Stimulated activated CD4-positive, alpha-beta T cell treated with anti-CD3 and anti-CD28 coated beads, Interleukin-15, amount 100 ng/mL, for 24 hours (primary cell): ENCODE measurements at places on chromosomes 5 and 9.
A peak's percentile ranks its signal among the peaks of the same experiment; 100 is the strongest.

GRCh38 chr5:54257366-54258118, 52.8 kb downstream of the ARL15 start:
- no peak for DNase-seq

- DNase-seq = no peak
Measured at GRCh38 chr5:61440596-61440995, 108.5 kb downstream of the ZSWIM6 start.

DNA sequence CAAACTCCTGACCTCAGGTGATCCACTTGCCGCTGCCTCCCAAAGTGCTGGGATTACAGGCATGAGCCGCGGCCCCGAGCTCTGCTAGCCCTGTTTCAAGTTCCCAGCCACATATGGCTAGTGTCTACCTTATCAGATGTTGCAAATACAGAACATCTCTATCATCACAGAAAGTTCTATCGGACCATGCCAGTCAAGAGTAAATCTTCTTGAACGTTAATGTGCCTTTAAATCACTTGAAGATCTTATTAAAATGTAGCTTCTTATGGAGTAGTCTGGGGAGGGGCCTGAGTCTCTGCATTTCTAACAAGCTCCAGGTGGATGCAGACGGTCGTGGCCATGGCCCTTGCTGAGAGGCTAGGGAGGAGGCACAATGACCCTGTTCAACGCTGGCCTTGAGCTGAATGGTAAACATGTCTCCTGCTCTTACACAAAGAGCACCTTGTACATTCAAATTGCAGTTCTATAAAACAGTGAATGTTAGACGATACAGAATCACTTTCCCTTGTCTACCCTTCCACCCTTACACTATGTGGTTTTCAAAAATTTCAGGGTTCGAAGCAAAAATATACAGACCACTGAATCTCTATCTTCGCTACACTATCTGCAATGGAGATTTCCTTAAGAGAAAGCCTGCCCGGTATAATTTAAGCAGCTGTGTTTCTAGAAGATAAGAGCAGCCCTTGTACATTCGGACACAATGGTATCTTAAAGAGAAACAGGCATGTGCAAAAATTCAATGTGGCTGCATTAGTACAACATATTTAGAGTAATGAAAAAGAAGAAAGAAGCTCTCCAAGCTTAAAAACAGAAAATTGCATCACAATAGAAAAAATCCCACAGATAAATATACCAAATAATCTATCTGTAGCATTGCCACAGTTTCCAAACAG, 114.1 kb downstream of the FRMD3 start:
- DNase-seq = no peak

DNA sequence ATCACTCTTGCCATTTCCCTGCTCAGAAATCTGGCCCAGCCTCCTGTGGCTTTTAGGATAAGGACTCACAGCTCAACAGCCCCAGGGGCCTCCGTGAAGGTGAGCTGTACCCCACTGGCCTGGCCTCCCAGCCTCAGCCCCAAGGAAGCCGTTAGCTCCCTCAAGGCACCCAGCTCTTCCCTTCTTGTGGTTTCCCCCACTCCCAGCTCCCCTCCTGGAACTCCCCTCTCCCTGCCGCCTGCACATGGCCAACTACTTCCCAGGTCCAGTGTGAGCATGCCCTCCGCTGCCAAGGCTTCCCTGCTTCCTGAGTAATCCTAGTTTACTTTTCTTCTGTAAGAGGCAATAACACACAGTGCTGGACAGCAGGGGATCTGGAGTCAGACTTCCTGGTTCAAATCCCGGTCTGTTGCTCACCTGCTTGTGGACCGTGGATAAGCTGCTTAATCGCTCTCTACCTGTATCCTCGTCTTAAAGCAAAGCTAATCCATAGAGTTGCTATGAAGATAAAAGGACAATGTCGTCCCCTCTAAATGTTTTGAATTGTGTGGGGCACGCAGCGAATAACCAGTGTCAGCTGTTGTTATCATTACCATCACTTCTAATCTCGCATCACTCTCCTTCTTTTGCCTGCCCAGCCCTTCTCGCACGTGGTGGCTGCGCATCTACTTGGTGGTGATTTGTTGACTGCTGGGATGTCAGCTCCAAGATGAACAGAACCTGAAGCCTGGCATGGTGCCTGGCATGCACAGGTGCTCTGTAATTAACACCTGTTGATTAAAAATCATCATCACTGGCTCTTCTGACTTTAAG, 86.6 kb downstream of the C5orf15 start:
- DNase-seq = no peak

GRCh38 chr9:130107234-130107861, 53.6 kb downstream of the GPR107 start:
- DNase-seq = peak; percentile 91

- peak; percentile 88 for DNase-seq
Measured at GRCh38 chr9:120877276-120878034, 467 bp upstream of the PHF19 start.

GRCh38 chr9:113223963-113224362, 2.6 kb downstream of the SLC31A1 start:
- no peak for DNase-seq

GRCh38 chr5:170681013-170681433, 102.5 kb upstream of the GABRP start:
- peak; percentile 67 for DNase-seq

DNA sequence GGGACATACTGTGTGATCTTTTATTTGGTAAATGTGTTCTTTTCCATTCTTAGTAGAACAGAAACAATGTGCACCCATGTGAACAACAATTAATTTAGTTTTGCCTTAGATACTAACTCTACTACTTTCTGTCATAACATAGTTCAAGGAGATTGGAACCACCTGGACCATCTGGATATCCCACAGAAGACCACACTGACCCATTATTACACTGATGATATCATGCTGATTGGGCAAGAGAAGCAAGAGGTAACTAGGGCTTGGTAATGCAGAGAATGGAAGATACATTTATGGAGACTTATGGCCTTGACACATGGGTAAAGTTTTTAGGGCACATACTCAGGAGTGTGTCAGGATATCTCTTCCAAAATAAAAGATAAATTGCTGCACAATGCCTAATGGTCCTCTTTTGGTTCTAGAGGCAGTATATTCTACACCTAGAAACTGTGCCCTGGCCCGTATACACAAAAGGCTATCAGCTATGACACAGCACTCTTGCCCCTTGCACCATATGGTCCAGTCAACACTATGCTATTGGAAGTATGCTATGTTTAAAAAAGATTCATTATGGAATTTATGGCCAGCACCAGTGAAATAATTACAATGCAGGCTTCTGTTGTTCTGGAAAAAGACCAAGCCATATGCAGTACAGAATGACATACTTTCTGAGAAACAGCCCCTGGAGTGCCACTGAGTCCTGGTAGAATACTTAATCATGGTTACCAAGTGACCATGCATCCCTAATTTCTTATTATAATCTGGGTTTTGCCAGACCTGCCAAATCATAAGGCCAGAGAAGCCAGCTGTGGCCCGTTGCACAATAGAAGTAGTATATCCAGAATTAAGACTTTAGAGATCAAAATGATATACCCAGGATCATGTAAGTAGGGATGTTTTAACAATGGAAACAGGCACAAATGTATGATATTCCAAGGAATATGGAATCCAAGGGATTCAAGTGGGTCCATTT, 41.6 kb upstream of the MROH2B start:
- DNase-seq = no peak

- no peak for DNase-seq
Measured at GRCh38 chr9:69195668-69196067, 21.6 kb downstream of the TJP2 start.

DNA sequence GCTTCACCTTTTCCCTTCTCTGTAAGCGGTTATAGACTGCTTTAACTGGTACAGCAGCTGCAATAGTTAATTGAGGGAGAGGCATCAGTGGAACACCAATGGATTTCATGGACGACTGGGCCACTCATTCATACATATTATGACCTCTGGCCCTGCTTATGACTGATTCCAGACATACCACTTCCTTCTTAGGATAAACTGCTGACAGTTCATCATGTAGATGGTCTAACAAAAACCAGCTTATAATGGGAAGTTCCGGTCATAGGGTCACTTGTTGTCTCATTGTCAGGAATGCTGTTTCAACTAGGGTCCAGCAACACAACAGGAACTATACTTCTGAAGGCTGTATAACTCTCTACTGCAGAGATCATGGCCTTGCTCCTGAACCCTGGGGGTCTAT, 265.2 kb upstream of the RASA1 start:
- no peak for DNase-seq

- DNase-seq = no peak
Measured at GRCh38 chr5:175032741-175033151, 308.4 kb downstream of the MSX2 start.

DNA sequence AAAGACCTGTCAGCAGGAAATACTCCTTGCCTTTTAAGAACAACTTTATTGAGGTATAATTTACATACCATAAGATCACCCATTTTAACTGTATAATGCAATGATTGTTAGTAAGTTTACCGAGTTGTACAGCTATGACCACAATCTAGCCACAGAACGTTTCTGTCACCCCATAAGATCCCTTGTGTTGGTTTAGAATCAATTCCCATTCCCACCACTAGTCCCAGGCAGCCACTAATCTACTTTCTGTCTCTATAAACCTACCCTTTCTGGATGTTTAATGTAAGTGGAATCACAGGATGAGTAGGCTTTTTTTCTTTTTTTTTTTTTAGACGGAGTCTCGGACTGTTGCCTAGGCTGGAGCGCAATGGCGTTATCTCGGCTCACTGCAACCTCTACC, 4.4 kb downstream of the GPR107 start:
- no peak for DNase-seq

DNA sequence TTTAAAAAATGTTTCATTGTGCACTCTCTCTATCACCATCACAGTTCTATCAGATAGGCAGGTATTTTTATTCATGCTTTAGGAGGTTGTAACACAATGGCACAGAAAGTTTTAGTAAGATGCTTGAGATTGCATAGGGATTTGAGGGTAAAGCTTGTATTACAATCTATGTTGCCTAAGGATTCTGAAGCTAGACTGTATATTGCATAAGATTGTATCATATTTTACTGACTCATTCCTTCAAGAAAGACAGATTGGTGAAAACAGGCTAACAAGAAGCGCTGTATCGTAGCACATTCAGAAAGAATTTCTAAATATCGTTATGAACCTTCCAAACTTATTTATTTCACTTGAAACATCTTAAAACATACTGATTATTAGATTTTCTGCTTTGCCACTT, 577.7 kb downstream of the EBF1 start:
- DNase-seq = no peak

DNA sequence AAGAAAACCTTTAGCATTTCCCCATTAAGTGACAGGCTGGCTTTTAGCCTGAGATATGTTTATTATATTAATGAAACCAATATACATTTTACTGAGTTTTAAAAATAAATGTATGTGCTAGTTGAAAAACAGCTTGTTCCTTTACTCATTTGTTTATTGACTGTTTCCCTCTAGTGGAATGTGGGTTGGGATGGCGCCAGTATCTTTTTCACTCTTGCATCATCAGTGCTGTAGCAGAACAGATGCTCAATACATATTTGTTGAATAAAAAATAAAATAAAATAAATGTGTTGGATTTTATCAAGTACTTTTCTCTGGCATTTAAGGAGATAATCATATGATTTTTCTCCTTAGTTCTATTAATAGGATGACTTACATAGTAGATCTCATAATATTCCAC, 43.0 kb downstream of the FSTL4 start:
- no peak for DNase-seq

- no peak for DNase-seq
Measured at GRCh38 chr5:124132843-124133242, 613.6 kb downstream of the ZNF608 start.

GRCh38 chr9:108766626-108767161, 89.1 kb downstream of the ACTL7B start:
- no peak for DNase-seq

DNA sequence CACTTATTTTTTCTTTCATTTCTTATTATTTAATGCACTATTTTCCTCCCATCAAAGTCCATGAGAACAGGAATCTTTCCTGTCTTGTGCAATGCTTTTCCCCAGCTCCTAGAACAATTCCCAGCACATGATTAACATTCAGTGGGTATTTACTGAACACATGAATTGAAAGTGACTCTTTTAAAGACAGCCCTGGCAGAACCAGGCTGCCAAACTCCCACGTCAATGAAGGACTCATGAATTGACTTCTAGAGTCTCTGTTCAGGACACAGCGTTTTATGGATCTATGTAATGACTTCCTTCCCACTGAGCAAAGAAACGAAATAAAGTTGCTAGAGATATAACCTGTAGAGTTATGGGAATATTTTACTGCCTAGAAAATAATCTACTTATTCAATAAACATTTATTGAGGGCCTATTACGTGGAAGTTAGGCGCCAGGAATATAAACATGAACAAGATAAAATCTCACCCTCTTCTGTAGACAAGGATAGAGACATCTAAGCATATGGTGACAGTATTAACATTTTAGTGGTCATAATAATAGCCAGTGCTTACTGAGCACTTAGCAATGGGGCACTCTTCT, 485.9 kb upstream of the KLF4 start:
- DNase-seq = no peak

- no peak for DNase-seq
Measured at GRCh38 chr9:2821855-2822254, 22.0 kb downstream of the PUM3 start.

GRCh38 chr9:98607152-98607551, 101.6 kb downstream of the GABBR2 start:
- DNase-seq = no peak

- DNase-seq = no peak
Measured at GRCh38 chr5:158606233-158606632, 493.5 kb downstream of the EBF1 start.

GRCh38 chr5:32928761-32929160, 217.6 kb downstream of the NPR3 start:
- DNase-seq = no peak

GRCh38 chr5:175861337-175862130, 9.8 kb upstream of the CPLX2 start:
- DNase-seq = no peak

DNA sequence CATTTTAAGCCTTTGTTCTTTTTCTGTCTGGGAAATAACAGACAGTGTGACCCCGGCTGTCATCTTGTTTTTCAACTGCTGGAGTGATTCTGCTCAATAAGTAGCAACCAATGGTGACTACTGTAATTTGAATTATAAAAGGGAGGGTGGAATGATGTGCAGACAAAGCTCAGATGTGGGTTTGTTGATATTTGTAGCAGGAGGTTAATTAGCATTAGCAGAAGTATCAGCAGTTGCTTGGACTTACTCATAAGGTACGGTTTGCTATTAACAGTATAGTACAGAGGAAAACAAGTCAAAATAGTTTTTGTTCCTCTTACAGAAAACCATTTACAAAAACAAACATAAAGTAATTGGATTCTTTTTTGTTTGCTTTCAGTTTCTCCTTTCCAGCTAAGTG, 140.4 kb downstream of the TUSC1 start:
- DNase-seq = no peak

- DNase-seq = no peak
Measured at GRCh38 chr5:22541037-22541436, 312.1 kb downstream of the CDH12 start.

GRCh38 chr9:123757547-123757946, 172.4 kb downstream of the DENND1A start:
- DNase-seq = no peak

DNA sequence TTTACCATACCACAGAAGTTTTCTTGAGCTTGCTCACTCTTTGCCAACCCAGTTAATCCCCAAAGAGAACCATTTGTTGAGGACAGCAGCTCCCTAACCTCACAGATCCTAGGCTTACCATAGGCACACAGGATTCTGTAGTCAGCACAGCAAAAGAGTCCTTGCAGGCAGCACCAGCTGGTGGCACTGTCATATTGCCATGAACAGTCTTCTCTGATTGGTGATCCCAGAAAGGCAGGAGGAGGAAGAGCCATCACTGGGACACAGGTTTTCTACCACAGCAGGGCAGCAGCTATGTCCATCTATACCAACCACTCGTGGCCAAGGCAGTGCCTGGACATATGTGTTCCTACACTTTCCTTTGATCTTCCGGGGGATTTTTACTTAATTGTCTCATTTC, 297.1 kb upstream of the CD180 start:
- DNase-seq = no peak
